ENCODE measurements at places on chromosomes 11 and 22.

DNA sequence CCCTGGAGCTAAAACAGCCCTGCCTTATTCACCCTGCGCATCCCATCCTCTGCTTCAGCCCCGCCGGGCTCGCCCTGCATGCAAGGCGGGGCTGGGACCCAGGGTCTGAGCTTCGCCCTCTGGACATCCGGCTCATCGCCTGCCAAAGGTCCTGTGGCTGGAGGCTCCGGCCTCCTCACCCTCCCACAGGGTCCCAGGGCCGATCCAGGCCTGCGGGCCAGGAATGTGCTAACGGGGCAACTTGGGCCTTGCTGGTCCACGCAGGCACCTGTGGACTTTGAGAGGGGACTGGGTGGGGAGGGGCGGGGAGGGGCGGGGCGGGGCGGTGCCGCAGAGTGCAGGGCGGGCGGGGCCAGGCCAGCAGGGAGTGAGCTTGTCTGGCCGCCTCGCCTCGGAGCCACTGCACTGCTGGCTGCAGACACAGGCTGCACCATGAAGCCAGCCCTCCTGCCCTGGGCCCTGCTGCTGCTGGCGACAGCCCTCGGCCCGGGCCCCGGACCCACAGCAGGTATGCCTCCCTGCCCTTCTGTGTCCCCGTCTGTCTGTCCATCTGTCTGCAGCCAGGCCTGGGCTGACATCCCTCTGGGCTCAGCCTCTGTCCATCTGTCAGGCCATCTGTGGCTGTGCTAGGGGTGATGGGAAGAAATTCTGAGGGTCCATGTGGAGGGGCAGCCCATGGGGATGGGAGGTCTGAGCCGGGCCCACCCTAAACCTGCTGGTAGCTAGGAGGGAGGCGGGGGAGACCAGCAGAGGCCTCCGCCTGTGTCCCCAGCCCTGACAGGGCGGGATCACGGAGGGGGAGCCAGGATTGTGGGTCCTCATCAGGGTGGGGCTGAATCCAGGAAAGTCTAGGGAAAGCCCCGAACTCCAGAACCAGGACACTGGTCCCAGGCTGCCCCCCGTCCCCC lies at the start of gene SUSD2:
Gene SUSD2 (plus strand): TSS at position 400 of the 908 bp plus-strand sequence. CDS start 33 bp downstream, at position 433.
- DNase-seq: no peak

- DNase-seq: no peak
Measured at GRCh38 chr11:119843877-119844276, 114.9 kb upstream of the NECTIN1 start.

GRCh38 chr11:2587976-2588748 lies 111.6 kb downstream of the KCNQ1OT1 start:
- DNase-seq: no peak

DNA sequence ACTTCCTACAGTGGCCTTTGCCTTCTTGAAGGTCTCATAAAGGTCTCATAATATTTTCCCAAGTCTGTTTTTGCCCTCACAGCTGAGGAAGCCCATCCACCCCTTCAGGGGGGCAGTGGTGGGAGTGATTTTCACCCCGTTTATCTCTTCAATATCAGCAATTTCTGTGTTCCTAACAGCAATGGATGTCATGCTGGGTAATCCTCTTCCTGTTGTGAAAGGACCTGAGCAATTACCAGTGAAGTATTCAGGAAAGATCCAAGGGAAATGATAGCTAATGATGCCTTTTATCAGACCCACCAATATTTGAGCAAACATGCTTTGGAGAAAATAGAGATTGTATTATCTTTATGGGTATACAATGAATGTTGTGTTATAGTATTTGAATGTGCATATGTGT lies 226.9 kb downstream of the INSC start:
- no peak for DNase-seq

GRCh38 chr11:3184732-3185347 lies 19.7 kb upstream of the OSBPL5 start:
- no peak for DNase-seq

DNA sequence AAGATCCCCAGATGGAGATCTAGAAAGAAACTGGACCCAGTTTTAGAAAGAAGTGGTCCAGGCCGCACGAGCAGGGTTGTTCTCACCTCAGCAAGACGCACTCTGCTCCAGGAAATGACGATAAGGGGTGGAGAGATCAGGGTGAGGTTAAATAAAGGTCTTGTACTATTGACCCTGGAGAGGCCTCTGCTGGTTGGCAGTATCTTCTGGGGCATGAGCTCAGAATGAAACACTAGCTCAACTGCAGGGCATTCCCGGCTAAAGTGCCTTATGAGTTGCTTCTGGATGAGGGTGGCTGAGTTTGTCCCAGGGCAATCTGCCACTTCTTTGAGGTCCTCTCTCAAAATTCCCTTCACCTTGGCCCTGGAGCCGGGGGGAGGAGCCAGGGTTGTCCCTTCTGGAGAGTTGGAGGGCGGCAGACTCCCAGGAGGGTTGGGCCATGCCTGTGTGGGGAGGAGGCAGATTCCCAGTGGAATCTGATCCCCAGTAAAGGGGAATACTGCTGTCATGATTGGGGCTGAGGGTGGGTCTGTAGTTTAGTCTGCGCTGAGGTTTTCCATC lies 10.9 kb downstream of the USP2 start:
- no peak for DNase-seq

DNA sequence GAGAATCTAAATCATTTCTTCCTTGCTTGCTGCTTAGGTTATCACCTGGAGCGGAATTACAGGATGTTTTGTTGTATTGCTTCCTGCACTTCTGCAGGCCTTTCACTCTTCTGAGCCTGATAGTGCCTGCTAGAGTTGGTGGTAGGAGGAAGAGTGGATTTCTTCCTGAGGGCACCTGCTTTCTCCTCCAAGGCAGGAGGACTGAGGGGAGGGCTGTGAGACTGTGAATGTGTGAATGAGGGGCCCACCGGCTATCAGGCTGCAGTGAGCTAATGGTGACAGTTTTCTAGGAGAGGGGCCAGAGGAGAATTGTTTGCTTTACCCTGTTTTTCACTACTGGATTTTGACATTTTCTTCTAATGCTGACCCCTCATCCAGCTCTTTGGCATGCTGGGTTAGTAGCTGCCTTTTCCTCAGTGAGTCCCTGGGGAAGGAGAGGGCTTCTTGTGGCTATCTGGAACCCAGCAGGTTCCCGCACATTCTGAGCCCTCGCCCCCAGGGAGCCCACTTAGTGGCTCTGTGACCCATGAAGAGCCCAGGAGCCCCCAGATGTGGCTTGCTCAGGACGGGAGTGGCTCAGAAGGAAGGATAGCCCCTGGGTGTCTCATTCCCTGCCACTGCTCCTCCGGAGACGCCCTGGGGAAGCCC lies 39.1 kb downstream of the DIXDC1 start:
- no peak for DNase-seq

DNA sequence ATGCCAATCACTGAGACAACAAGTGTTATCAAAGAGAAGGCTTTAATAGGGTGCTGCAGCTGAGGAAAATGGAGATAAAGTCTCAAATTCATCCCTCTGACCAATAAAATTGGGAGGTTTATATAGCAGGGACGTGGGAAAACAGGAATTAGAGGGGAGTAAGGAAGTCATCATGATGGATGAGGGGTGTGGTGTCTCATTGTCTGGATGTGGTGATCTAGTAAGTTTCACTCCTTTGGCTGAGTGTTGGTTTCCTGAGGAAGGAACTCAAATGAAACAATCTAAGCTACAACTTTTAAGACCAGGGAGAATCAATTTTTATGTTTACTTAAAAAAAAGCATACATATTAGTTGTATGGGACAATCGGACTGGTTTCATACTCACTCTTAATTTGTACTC lies 491.0 kb upstream of the KIRREL3 start:
- DNase-seq: no peak

- DNase-seq: no peak
Measured at GRCh38 chr11:113715882-113716625, 9.9 kb upstream of the TMPRSS5 start.

GRCh38 chr11:112366777-112367176 lies 106.1 kb upstream of the PLET1 start:
- no peak for DNase-seq

DNA sequence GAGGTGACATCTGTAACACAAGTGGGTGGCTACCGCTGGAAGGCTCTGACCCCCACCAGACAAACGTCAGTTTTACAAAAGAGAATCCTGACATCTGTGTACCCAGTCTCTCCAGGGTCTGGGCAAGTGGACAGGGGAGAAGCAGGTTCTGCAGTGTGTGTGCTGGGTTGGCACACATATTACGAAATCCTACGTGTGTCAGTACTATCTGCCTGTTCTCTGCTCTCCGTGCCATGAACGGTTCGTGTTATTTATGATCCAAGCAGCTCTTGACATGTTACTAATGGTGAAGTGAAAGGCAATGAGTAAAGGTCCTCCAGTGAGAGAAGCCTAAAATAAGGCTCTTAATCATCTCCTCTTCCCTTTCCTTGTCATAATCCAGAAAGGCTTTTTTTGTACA lies 201.5 kb upstream of the MTMR2 start:
- no peak for DNase-seq

GRCh38 chr11:93536101-93536861 lies 6.9 kb downstream of the SMCO4 start:
- DNase-seq: no peak

DNA sequence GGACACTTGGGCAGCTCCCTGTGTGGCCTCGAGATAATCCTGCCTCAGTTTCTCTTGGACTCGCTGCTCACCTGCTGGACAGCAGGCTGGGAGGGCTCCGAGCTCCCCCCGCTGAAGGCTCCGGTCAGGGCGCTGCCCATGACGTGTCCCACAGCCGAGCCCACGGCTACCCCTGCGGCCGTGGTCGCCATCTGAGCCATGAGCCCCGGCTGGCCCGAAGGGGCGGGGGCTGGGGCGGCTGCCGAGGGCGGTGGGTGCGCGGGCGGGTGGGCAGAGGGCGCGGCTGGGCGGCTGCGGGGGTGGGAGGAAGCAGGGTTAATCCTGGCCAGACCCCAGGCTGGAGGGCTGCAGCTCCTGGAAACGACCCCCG lies 484 bp downstream of the CHCHD10 start:
- DNase-seq: no peak

DNA sequence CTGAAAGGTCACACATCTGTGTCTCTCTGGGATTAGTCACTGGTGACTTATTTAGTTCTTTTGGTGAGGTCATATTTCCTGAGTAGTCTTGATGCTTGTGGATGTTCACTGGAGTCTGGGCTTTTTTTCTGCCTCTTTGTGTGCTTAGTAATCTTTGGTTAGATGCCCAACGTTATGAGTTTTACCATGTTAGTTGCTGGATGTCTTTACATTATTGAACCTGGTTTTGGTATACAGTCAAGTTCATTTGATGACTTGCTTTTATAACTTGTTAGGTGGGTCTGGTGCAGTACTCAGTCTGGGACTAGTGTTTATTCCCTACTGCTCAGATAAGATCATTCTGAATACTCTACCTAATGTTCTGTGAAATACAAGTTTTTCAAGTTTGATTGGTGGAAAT lies 26.2 kb upstream of the SLC37A2 start:
- DNase-seq: no peak

DNA sequence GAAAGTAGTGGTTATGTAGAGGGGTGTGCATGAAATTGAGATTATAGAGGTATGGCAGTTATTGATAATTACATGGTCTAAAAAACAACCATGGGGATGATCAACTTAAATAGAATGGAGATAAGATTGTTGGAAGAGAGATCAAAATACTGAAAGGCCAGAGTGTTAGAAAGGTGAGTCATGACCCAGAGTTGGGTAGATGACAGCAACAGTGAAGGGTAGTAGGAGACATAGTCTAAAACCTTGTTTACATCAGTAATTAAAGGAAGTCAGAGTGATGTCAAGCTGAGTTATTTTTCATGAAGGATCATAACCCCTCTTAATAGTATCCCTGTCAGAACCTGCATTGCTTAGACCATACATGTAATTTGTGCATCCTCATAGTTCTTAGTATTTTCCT lies 110.9 kb downstream of the ELP4 start:
- DNase-seq: no peak

GRCh38 chr22:28299753-28300152 lies 379.9 kb downstream of the TTC28 start:
- no peak for DNase-seq

GRCh38 chr11:130891326-130891725 lies 25.0 kb downstream of the SNX19 start:
- no peak for DNase-seq

DNA sequence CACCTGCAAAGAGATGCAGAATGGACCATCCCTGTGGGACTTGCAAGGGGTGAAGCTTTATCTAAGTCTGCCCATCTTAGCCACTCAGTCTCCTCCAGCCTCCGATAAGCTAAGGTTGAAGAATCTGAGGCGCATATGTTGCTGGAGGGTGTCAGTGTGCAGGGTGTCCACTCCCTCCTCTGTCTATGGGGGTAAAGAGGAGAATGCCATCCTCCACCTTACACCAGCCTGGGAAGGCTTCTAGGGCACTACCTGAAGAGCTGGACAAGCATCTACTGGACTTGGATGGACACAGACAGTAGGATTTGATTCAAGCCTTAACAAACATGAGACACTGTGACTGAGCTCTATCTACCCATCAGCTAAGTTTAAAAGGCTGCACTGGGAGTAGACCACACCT lies 46.5 kb downstream of the TMEM123 start:
- no peak for DNase-seq

GRCh38 chr22:26674211-26675190 lies 17.1 kb downstream of the MIAT start:
- DNase-seq: peak; percentile 21

- DNase-seq: no peak
Measured at GRCh38 chr11:12827929-12828812, 153.9 kb downstream of the TEAD1 start.

- no peak for DNase-seq
Measured at GRCh38 chr11:133948711-133949110, 8.1 kb downstream of the IGSF9B start.

GRCh38 chr11:121389651-121390050 lies 62.5 kb upstream of the SORL1 start:
- DNase-seq: no peak

DNA sequence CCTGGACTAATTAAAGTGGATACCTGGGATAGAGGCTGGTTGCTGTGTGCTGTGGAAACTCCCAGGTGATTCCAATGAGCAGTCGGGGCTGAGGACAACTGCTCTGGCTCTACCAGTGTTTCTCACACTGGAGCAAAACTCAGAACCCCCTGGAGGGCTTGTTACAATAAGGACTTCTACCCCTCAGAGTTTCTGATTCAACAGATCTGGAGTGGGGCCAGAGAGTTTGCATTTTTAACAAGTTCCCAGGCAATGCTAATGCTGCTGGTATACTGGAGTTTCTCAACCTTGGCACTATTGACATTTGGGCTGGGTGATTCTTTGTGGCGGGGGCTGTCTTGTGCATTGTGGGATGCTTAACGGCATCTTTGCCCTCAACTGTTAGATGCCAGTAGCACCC lies 353.7 kb downstream of the MIAT start:
- DNase-seq: no peak

DNA sequence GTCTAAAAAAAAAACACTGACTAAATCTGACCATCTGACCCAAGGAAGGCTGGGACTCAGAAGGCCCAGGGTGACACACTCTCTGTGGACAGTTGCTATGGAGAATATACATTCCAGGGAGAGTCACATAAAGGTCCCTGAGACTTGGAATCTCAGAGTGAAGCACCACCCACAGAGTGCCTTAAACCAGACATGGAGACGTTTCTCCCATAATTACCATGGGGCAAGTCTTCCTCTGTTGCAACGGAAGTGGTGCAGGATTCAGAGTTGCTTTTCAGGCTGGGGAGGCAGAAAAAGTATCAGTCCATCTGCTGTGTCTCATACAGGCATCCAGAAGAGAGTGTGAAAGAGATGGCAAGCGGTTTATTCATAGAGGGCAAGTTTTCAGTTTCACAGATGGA lies 58.7 kb upstream of the SLN start:
- DNase-seq: no peak
